ENCODE measurements at places on chromosomes 7 and 10.

DNA sequence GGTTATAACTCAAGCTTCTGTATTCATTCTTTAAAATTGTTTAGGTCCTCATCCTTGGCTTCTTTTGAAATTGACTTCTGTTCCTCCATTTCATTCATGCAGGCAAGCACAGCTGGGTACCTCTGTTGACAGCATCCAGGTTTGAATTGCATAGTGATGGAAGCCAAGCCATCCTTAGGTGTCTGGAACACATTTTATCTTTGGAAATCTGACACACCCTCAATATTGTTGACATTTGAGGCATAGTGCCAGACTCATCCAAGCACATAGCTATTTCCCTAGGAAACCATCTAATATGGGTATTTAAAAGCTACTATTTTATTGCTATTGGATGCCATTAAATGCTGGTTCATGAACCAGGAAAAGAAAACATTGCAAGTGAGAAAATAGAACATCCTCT is 142.1 kb upstream of the PTPRZ1 start:
- no peak for DNase-seq

DNA sequence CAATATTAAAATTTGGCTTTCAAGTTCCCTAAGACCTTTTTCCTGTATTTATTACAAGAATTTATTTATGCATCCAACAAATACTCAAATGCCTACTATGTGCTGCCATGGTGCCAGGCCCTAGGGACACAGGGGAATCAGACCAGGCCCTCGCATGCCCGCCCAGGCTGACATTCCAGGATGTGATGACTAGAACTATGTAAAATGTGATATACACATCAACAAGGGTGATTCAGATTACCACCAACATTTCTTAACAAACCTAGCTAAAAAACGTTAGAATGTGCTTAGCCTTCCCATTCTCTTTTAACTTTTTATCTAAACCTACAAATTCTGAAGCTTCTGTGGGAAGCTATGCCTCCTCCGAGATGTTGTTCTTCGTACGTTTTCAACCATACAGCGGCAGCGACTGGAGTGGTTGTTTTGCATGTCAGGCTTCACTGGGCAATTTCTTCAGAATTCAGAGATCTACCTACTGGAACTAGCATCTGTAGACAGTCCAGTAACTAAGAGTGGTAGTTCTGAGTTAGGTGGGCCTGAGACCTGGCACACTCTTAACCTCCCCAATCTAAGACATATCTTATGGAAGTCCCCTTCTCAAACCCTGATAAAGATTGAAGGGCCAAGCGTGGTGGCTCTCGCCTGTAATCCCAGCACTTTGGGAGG is 22.1 kb downstream of the GNA12 start:
- no peak for DNase-seq

DNA sequence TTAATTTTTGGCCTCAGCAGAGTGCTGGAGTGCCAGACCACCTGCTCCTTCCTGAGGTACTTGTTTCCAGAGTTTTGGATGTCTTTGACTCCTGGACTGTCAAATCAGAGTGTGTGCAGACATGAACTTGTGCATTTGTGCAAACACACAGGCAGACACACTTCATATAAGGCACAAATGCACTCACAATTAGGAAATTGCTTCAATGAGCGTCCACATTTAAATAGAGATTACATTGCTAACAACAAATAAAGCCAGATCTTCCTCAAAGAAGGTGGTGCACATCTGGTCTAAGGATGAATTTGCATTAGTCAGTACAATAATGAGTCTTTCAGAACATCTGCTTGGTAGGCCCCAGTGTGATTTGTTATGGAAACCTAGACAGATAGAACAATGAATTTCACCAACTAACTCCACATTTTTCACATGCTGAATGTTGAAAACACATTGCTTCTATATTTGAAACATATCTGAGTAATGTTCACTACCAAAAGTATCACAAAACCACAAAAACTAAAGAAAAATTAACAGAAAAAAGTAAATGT is 266.7 kb upstream of the INHBA start:
- DNase-seq: no peak

- no peak for DNase-seq
Observed at GRCh38 chr10:15710455-15710854, 9.3 kb downstream of the ITGA8 start.

DNA sequence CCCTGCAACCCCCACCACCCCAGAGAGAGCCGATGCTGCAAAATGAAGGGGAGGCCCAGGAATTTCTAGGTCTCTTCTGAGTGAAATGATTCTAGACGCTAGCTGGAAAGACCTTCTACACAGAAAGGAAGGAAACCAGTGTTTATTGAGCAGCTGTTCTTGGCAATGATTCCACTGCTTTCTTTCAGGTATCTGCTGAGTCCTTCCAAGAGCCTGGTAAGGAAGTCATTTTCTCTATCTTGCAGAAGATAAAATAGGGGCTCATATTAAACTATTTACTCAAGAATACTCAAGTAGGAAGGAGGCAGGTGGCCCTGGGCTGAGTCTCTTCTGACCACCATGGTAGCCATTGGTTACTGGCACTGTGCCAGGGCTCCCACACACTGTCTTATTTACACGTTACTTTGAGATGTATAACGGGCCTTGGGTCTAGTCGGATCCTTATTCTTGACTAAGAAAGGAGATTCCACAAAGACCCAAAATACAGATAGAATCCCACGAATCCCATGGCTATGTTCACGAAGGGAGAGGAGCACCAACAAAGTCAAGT is 112.1 kb downstream of the GALNT11 start:
- no peak for DNase-seq

DNA sequence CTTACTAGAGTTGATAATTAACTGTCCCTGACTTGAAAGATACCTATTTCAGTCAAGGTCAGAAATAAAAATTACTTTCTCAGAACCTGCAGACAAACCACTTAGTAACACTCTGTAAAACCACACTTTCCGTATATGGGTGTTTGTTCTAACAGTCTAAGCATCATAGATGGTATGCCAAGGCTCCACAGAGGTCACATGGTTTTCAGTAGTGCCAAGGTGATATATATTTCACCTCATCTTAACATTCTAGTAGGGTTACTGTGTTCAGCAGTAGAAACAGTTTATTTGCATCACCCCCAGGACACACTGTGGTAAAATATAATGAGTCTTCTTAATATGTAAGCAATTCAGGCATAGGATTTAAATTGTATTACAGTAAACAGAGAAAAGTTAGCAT is 61.5 kb downstream of the KCND2 start:
- no peak for DNase-seq

DNA sequence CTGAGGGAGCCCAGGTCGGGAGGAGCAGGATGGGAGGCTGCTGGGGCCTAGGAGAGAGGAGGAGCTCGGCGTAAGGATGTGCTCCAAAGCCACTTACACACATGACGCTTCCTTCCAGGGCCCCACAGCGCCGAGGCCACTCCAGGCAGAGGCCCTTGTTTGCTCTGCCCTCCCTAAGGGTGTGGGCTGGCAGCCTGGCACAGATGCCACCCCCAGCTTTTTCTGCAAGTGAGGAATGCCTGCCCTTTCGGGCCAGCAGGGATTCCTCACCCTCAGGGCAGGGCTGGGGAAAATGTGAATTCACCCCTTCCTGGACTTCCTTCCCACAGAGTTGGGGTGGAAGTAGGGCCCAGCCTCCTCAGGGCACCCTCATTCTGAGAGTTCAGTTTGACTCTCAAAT is 5.6 kb upstream of the AQP1 start:
- DNase-seq: no peak
